ENCODE measurements at places on chromosomes 11 and 22. TPM values are rescaled to one million over a fixed set of nuclear protein-coding genes. Genes with fewer than 3 reads are reported as not detected.

CNTF gene
- 0.41 TPM for total RNA-seq

IGF2 gene
- total RNA-seq, result 0.90 TPM

MOV10L1 gene
- total RNA-seq, result 2.0 TPM

ANGPTL5 gene
- total RNA-seq, result not detected

CD248 gene
- not detected for total RNA-seq

CDHR5 gene
- not detected for total RNA-seq

C11orf42 gene
- not detected for total RNA-seq

GAB4 gene
- not detected for total RNA-seq

IGSF9B gene
- 0.57 TPM for total RNA-seq

ACTN3 gene
- total RNA-seq, result 11.2 TPM

CRYBB1 gene
- total RNA-seq, result not detected

Data from A172 (cell line).